HuH-7 (cell line): ENCODE measurements at places on chromosomes 2 and 18.

- no peak for DNase-seq
Measured at GRCh38 chr2:4656326-4656725, 953.0 kb downstream of the DCDC2C start.

- peak; percentile 35 for DNase-seq
Measured at GRCh38 chr2:157938556-157938955, 62.4 kb upstream of the ACVR1 start.

- no peak for DNase-seq
Measured at GRCh38 chr2:173998386-173998785, 33.2 kb upstream of the SP3 start.

GRCh38 chr2:157933160-157933920 lies 57.2 kb upstream of the ACVR1 start:
- no peak for DNase-seq

DNA sequence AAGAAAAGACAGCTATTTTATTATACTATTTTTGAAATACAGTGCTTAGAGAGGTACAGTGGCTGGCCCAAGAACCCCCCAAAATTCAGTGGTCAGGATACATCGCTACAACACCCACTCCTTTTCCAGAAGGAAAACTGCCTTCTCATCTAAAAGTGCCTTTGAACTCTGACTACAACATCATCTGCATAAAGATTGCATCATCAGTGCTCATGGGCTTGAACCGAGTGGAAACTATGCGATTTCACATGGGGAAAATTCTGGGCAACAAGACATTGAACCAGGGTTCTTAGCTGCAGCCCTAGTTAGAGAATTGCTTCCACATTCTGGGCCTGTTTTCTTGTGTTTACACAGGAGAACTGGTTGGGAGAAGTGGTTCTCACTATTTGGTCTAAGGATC lies 294.6 kb upstream of the SLC14A2 start:
- no peak for DNase-seq

DNA sequence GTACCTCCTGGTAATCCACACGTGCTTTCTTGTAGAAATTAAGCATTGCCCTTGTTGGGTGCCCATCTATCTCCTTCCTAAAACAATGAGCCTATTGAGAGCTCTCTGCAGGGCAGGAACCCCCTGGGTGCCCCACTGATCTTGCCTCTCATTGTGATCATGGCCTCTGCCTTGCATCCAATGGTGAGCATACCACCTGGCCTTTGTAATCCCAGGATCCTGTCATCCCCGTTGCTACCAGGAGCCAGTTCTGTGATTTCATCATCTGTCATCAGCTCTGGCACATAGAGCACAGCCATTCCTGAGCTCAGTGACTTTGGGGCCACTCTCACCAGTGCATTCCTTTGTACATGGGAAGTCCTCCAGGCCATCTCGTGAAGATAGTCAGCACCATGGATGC lies 381.0 kb upstream of the ID2 start:
- DNase-seq = no peak

DNA sequence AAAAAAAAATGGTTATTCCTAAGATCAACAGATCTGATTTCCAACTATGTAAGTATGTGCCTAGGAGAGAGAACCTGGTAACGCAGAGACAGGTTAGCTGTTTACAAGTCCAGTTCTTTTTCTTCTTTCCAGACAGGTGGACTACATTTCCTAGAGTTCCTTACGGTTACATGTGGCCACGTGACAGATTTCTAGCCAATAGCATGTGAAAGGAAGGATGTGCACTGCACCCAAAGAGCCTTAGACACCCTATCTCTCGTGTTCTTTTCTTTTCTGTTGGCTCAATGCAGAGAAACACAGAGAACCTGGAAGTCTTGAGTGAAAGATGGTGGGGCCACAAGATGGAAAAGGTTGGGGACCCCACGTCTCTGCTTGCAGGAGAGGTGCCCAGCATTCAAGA lies 375.9 kb downstream of the TNS1 start:
- no peak for DNase-seq

DNA sequence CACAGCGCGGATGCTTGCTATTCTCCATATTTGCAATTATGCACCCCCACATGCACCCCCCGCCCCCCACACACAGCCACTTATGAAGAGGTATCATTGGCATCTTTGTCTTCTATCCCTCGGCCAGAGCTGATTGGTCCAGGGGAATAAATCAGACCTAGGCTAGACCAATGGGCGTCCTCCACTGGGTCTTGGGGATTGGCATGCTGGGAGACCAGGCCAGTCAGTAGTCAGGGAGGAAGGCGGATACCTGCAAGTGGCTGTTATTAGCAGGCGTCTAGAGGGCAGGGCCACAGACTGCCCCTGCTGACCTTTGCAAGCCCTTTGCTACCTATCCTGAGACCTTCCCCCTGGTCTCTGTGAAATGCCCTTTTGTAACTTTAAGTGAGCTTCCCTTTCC lies 30.0 kb downstream of the ATOH8 start:
- DNase-seq = no peak

DNA sequence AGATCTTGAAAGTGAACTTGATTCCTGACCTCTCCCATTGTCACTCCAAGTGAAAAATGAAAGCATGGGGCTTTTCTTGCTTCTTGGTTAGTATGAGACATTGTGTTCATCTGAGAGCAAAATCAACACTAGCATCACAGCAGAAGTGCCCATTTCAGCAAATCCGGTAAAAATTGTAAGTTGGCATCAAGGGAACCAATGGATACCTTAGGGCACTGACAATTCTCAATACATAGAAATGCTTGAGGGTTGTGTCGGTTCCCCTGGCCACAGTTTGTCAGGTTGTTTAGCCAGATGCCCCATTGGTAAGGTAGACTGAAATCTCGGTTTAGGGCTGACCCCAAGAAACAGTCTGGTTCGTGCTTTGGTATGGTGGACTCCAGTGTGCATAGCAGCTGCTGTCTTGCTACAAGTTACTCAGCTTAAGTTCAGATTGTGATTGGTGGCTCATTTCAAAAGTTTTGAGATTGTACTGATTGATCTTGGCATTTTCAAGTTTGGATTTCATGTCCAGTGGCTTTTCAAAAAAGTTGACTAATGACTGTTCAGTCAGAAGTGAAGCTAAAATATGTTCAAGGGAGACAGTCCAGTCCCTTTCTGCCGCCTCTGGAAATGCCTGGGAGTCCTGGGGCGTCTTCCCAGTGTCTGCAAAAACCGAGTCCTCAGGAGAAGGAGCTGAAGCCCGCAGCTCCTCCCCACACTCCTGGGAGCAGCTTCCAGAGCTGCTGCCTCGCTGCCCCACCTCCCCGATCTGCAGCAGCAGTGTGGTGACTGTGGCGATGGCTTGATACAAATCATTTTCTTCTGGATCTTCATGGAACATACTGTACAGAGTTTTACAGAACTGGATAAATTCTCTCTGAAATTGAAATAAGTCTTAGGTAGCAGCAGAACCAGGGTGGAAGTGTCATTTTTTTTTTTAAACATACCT lies 5.6 kb downstream of the RPL31 start:
- no peak for DNase-seq

GRCh38 chr2:178553047-178553446 lies 72.8 kb downstream of the PLEKHA3 start:
- DNase-seq = no peak

DNA sequence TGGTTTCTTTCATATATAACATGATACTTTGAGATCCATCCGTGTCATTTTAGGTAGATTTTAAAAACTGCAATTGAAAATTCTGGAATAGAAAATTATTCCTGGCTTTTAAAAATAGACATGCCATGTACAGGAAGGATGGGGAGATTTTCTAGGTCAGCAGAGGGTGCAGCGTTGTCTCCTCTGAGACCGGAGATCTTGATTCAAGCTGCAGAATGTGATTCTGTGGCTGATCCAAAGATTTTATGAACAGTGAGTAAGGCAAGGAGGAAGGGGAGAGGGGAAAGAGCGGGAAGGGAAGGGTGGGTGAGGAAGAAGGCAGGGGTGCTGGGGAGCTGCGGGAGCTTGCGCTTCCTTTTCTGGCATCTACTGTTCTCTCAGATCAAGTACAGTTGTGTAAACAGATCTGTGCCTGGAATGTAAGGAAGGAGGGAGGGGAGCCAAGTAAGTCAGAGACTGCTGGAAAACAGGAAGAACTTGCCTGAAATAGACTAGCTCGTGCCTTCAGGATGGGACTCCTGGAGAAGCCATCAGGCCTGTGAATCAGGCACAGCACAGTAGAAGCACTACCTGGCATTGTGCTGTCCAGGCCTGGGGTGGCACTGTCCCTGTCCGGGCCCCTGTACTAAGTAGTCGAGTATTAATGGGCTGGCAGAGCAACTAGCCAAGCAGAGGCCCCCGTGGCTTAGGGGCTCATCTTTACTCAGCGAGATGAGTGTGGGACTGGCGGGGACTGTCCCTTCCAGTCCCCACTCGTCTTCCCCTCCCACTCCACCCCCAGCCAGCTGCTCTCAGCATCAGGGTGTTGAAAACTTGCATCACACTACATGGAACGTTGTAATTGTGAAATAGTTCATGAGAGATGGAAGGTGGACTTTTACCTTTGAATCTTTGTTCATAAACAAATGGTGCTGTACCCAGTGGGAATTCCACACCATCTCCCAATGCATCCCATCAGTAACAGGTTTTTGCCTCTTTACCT lies 163.5 kb downstream of the UXS1 start:
- peak; percentile 62 for DNase-seq

DNA sequence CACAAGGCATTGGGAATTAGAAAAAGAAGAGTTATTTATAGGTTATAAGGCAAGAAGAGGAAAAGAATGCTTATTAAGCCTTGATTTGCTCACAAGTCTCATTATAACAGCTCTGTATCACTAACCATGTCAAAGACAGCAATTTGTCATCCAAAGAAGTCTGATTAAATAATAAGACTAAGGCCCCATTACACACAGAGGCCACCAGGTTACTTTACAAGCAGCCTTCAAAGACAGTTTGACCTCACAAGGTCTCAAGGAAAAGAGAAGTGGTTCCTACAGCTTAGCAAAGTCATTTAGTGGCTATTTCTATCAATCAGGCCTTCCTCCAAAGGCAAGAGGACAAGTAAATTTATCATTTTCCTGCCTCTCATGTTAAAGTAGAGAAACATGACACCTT lies 188.5 kb downstream of the MBD2 start:
- DNase-seq = no peak

DNA sequence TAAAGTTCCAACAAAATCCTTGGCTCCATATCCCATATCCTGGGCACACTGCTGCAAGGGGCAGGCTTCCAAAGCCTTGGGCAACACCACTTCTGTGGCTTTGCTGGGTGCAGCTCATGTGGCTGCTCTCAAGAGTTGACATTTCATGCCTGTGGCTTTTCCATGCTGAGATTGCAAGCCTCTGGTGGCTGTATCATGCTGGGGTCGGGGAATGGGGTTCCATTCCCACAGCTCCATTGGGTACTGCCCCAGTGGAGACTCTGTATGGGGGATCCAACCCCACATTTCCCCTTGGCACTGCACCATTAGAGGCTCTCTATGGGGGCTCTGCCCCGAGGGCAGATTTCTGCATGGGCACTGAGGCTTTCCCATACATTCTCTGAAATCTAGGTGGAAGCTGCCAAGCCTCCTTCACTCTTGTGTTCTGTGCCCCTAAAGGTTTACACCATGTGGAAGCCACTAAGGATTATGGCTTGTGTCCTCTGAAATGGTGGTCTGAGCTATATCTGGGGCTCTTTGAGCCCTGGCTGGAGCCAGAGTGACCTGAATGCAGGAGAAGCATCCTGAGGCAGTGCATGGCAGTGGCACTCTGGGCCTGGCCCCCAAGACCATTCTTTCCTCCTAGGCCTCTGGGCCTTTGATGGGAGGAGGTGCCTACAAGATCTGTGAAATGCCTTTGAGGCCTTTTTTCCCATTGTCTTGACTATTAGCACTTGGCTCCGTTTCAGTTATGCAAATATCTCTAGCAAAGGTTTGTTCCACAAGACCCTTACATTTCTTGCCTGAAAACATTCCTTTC lies 107.9 kb downstream of the PTGR3 start:
- no peak for DNase-seq

GRCh38 chr18:70334728-70335329 lies 46.0 kb downstream of the SOCS6 start:
- DNase-seq = no peak

DNA sequence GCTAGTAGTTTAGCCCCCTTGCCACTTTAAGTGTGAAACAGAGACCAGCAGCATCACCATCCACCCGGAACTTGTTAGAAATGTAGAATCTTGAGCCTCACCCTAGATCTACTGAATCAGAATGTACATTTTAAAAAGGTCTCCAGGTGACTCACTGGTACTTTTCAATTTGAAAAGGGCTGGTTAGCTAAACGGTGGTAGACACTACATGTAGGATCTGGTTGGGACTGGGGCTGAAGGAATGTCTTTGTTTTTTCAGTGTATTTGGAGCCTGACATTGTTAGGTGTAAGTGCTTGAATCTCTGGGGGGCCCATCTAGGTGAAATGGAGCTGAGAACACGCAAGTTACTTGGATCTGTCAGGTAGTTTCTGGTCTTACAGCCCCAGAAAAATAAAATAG lies 44.0 kb upstream of the XPO1 start:
- no peak for DNase-seq

DNA sequence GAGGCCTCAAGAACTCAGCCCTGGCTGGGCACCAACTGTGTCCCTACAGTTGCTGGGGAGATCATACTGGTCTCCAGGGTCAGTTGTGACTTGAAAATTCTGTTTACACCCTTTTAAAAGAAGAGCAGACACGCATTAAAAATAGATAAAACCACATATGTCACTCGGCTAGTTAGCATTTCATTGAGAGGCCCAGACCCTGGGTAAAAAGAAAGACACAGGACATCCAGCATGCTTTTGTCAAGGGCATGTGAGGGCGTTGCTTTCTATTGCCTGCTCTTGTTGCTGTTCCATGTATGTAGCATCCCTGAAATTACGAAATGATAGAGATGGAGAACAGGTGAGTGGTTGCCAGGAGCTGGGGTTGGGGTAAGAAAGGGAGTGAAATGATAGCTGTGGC lies 94.3 kb downstream of the SEPTIN10 start:
- no peak for DNase-seq

DNA sequence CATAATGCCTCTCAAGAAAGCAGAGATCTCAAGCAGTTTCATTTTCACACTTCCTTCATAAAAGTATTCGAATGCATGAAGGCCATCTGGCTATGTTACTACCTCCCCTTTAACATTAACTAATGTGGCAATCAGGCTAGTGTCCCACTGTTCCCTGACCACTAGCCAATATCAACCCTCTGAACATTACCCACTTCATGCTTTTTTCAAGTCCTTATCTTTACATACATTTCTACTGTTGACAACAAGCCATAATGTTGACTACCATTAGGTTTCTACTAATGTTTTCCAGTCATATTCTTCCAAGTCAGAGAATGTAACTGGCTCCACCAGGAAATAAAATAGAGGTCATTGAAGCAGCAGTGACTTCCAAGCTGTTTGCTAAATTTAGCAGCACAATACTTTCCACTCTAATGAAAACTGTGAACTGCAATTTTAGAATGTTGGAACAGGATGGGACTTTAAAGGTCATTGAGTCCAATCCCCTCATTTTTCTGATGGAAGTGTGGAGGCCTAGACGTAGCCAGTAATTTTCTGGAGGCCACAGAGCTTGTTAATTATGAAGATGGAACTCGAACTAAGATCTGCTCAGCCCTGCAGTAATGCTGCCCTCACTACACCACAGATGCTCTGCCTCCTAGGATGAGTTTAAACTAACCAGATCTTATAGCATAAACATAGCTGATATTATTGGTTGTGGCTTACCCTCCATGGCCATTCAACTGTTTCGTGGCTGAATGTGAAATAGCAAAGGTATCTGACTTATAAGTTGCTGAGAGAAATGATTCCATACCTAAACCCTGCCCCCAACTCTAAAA lies 630 bp upstream of the PPP1R1C start:
- DNase-seq = no peak
